Caki2 (cell line): ENCODE measurements at places on chromosomes 16 and 17.

DNA sequence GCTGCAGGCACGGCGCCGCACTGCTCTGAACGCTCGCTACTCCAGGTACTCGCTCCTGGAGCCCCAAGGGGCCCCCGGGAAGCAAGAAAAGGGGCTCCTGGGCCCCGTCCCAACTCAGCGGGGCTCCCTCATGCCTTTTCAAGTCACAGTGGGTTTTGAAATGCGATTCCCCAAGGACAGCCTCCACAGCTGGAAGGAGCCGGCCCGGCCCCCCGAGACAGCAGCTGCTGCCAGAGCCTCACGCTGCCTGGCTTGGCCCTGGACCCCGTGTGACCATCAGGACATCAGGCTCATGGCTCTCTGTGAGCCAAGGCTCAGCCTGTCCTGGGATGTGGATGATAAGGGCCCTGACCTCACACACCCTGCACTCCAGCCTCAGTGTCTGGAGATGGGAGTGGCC lies 80.6 kb downstream of the LMF1 start:
- DNase-seq = no peak

- no peak for DNase-seq
Observed at GRCh38 chr17:46776298-46777005, 42.0 kb downstream of the WNT3 start.

DNA sequence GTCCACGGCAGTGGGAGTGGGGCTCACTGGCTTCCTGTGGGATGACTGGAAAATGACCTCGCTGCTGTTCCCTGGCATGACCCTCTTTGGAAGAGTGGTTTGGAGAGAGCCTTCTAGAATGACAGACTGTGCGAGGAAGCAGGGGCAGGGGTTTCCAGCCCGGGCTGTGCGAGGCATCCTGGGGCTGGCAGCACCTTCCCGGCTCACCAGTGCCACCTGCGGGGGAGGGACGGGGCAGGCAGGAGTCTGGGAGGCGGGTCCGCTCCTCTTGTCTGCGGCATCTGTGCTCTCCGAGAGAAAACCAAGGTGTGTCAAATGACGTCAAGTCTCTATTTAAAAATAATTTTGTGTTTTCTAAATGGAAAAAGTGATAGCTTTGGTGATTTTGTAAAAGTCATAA lies 7.8 kb upstream of the RNF213 start:
- no peak for DNase-seq

GRCh38 chr16:9016824-9017223 lies 53.1 kb upstream of the USP7 start:
- DNase-seq = no peak
